ENCODE measurements at places on chromosomes 6 and 20.

DNA sequence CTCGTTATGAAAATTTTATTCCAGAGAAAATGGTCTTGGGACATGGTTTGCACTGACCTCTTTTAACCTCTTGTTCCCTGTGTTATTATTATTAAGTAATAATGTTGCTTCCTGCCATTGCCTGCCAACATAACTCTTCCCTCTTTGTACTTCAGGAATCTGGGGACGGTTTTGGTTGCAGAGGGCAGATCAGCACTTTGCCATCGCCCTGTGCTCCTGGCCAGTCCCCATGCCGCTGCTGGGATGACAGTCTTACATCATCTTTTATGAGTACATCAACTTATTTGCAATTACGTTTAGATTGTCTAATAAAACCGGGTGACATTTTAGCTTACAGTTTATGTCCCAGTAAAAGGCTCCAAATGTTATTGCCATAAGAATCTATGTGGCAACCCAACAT is 157.2 kb downstream of the CDH26 start:
- DNase-seq, result no peak

GRCh38 chr6:4004249-4004648 is 74.7 kb downstream of the FAM217A start:
- no peak for DNase-seq

DNA sequence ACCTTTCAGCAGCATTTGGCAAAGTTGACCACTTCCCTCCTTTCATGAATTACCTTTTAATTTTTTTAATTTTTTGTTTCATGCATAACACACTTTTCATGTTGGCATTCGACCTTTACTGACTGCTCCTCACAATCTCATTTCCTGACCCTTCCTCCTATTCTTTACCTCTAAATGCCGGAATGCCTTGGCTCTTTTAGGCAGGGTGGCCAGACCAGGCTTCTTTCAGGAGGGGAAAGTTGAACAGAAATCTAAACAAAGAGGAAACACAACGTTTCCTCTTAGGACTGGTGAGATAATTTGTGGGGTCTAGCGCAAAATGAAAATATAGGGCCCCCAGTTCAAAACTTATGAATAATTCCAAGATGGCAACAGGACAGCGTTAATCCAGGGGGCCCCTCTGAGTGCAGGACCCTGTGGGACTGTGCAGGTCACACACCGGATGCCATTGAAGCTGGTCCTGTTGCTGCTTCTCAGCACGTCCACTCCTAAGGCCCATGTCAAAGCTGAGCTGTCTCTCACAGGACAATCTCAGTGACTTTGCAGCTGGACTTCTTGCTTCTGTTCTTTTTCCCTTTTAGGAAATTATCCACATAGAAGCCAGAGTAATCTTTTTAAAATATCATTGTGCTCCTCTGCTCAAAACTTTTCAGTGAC is 313.8 kb downstream of the HDGFL1 start:
- DNase-seq, result no peak

DNA sequence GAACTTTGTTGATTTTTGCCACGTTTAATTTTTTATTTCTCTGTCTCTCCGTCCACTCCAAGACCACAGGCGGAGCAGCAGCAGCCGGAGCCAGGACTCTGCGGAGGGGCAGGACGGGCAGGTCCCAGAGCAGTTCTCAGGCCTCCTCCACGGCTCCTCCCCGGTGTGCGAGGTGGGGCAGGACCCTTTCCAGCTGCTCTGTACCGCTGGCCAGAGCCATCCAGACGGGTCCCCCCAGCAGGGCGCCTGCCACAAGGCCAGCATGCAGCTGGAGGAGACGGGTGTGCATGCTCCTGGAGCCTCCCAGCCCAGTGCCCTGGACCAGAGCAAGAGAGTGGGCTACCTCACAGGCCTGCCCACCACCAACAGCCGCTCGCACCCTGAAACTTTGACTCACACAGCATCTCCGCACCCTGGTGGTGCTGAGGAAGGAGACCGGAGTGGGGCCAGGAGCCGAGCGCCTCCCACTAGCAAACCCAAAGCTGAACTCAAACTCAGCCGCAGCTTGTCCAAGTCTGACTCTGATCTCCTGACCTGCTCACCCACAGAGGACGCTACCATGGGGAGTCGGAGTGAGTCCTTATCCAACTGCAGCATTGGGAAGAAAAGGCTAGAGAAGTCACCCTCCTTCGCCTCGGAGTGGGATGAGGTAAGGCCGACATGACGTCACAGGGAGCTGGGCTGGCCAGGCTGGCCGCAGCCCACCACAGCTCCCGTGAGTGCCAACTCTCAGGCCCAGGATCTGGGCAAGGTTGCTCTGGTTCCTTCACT is 123.5 kb downstream of the TCP11 start:
- no peak for DNase-seq

DNA sequence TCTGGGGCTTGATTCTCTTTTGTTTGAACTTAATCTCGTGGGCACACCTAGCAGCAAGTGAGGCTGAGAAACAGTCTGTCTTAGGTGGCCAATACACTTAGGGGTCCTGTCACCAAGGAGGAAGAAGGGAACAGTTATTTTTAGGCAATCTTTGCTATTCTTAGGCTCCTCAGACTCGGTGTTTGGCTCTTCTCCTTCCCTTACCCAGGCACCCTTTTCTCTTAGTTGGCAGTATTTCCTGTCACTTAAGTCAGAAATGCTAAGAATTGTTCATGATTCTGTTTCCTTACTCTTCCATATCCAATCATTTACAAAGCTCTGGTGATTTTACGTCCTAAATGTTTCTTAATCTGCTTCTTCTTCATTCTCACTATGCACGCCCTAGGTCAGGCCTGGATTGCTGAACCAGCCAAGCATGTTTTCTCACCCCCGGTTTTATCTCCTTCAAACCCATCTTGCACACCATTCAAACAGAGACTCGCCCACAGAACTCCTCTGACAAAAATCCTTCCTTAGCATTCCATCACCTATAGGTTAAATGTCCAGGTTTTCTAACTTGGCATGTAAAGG is 45.2 kb upstream of the TMEM217 start:
- DNase-seq, result no peak

DNA sequence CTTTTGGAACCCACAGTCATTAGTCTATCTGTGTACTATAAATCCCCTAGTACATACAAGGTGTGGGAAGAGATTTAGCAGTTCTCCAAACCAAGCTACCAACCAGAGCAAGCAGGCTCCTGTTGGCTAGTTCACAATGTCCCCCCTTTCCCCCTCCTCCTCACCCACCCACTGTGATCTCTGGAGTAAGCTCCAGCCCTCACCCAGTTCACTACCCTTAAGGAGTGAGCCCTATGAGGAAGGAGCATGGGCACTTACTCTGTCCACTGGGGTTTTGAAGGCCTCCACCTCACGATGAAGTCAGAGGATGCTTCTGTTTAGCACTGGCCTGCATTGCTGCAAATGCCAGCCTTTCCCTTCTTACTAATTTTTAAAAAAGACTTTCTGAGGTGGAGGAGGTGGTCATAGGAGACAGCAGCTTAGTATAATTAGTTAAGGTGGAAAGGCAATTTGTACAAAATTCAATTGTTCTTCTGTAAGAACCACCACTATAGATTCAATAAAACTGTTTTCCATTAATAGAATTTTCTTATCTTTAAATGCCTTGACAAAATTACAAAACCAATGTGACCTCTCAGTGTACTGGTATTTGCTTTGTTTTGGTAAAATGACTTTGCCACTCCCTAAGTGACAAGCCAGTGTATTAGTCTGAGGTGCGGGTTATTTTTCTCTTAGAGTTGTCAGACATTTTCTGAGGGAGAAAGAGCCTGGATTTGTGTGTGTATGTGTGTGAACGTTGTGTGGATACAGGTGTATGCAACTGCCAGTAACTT is 86.2 kb downstream of the TULP4 start:
- DNase-seq, result no peak
